Peyer's patch (tissue), 4 donors: ENCODE measurements at places on chromosomes 7 and 10. TPM values are rescaled to one million over a fixed set of nuclear protein-coding genes. Genes with fewer than 3 reads are reported as not detected.

- no peak for DNase-seq
Measured at GRCh38 chr10:14142606-14143250, 188.0 kb downstream of the FRMD4A start.

- no peak for DNase-seq
Measured at GRCh38 chr10:106991091-106991490, 173.4 kb downstream of the SORCS1 start.

The NKX1-2 gene
- not detected for total RNA-seq

The ADAM8 gene
- 12.4 TPM for total RNA-seq

The TBX20 gene
- total RNA-seq, result not detected
